ENCODE measurements at places on chromosomes 3 and 15.

DNA sequence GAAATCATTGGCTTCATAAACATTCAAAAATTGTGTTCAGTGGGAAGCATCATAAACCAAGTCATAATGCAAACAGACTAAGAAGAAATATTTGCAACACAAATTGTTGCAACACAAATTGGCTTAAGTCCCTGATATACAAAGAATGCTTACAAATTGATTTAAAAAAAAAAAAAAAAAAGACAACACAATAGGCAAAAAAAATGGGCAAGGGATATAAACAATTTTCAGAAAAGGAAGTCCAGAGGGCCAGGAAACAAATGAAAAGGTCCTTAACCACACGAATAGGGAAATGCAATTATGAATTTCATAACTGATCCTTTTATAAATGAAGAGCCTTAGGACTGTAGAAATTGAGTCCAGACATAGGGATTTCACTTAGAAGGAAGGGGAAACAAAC is 98.9 kb downstream of the LRRK1 start:
- DNase-seq, result no peak

DNA sequence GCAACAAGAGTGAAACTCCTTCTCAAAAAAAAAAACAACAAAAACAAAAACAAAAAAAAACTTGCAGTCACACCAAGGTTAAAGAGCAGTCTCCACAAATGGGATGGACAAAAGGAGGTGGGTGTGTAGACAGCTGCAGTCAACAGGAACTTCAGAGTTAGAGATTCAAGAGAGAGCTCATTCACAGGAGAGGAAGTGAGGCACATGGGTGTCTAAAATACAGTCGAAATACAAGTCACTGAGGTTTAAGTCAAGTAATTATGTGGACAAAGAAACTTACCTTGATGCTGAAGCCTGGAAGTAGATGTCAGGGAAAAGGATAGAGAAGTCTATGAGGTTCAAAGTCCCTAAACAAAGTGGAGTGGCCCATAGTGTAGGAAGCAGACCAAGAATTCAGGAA is 14.8 kb downstream of the MRPS11 start:
- no peak for DNase-seq

DNA sequence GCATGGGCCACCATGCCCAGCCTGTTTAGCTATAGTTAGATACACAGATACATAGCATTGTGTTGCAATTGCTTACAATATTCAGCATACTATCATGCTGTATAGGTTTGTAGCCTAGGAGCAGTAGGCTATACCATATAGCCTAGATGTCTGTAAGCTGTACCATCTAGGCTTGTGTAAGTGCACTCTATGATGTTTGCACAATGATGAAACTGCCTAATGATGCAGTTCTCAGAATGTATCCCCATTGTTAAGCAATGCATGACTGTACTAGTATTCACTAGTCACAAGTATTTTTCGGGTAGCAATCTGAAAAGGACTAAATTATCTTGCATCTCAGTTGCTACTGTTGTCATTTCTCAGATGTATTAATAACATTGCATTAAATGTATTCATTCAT is 16.0 kb downstream of the PIGB start:
- no peak for DNase-seq

DNA sequence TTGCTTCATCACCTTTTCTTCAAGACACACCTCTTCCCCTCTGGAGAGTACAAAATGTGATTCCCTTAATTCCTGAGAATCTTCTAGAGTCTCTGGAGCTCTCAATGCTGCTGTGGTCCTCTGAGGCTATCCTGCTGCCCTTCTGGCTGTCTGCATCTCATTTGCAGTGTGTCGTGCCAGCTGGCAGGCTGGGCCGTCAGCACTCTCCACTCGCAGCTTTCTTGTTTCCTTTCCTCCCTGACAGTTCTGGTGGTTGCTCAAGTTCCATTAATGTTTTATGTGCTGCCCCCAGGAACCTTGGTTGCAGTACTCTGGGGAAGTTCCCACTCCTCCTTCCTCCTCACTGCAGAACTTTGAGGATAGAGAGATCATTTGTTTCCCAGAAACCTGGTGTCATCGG is 210.8 kb upstream of the ROPN1 start:
- no peak for DNase-seq

DNA sequence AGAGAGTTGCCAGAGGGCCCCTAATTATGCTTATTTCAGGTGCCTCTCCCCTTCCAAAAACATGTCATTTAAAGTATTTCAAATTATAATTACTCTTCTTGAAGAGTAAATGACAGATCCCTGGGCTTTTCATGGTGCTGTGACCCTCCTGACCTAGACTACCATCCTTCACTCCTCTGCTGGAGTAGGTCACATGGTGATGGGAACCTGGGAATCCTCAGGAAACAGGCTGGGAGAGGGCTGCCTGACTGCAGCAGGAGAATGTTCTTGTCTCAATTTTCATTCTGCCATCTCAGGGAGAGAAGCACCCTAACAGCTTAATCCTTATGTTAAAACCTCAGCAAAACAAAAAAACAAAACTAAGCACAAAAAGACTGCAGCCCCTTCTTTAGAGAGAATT is 24.6 kb downstream of the PGBD4 start:
- no peak for DNase-seq

DNA sequence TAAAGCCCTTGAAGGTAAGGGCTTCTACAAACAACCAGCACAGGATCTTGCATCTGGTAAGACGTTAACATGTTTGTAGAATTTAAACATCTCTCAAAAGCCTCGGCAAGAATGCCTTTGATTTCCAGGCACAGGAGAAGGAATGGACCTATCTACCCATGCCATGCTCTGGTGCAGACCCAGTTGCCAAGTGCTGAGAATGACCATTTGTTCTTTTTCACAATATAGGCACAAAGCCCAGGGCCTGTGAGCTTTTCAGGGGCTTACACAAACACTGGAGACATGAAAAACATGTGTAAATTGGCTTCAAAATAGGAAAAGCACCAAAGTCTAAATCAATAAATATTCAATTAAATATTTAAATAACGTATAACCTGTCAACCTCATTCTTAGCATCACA is 266.9 kb upstream of the TTC14 start:
- DNase-seq, result no peak

DNA sequence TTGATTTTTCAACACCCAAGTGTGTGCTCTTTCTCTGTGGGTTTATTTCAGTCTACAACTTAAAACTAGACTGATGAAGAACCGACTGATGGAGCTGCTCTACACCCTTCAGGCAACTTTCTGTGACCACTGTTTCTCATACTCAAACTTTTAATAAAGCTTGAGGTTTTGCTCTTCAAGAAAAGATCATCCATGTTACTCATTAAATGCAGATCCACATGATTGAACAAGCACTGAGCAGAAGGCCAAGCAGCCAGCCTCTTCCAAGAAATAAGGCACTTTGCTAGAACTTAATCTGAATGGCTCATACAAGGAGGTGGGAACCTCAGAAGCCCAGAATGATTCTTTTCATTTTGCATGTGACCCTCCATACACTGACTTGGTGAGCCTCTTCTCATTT is 8.7 kb downstream of the SLC27A2 start:
- no peak for DNase-seq

DNA sequence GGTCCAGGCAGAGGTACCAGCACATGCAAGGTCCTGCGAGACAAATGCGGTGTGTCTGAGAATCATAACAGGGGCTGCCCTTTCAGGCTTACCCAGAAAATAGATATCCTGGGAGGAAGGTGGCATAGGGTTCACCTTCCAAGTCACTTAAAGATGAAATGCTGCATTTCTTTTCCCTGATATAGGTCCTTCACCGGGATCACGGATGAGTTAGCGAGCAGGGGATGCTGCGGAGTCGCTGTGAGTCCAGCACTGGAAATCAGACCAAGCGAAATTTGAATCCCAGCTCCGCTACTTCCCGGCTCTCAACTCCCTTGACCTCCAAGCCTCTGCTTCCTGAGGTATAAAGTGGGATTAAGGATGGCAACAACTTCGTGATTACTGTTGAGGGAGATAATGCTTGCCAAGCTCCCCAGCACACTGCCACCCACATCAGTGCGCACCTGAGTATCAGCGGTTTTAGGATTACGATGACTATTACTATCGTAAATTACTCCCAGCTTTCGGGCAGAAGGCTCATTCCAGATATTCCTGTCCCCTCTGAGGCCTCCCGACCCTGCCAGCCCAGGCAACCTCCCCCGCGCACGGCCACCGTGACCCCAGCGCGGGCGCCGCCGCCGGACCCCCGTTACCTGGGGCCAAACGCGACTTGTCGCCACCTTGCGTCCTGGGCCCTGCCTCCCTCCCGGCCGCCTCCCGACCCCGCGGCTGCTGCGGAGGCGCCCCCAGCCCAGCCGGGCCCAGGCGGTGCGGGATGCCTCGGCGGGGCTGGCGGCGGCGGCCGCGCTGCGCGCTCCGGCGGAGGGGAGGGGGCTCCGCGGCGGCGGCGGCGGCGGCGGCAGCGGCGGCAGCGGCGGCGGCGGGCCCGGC is 589 bp upstream of the GPR27 start:
- no peak for DNase-seq

GRCh38 chr3:23490459-23490858 is 287.3 kb downstream of the UBE2E2 start:
- no peak for DNase-seq

- no peak for DNase-seq
Observed at GRCh38 chr15:49428409-49429095, 5.5 kb downstream of the FGF7 start.

GRCh38 chr3:120203016-120203415 is 82.0 kb downstream of the GPR156 start:
- DNase-seq, result no peak

- DNase-seq, result no peak
Observed at GRCh38 chr15:77027111-77027696, 32.3 kb downstream of the PSTPIP1 start.

- no peak for DNase-seq
Observed at GRCh38 chr3:109927726-109928125, 590.4 kb upstream of the DPPA4 start.

- DNase-seq, result no peak
Observed at GRCh38 chr3:52860424-52860768, 25.6 kb upstream of the MUSTN1 start.

DNA sequence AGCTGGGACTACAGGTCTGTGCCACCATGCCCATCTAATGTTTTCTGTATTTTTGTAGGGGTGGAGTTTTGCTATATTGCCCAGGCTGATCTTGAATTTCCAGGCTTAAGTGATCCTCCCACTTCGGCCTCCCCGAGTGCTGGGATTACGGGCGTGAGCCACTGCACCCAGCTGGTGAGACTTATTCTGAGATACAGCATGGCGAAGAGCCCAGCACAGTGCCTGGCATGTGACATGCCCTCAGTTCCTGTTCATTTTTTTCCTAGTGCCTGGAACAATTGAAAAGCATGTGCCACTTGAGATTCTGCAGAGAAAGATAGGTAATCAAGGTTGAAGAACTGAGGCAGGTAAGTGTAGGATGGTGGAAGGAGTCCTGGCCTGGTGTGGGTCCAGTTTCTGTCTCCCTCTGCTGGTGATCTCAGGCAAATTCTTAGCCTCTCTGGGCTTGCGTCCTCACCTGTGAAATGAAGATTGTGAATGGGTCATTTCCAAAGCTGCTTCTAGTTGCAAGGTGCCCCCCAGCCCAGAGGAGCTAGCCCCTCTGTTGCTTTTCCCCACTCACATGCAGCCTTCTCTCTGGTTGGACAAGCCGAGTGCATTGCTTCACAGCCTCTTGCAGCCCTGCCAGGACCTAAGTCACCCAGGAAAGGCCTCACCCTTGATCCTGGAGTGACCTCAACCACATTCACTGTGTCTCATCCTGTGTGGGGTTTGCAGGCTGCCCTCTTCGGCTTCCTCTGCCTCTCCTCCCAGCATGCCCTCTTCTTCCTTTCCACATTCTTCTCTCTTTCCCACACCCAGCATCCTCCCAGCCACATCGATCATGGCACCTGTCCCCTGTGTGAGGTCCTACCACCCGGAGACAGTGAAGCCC is 4.3 kb upstream of the RHCG start:
- DNase-seq, result no peak
